ENCODE measurements at places on chromosomes 5 and 9.

- DNase-seq, result peak; percentile 37
These were observed 20.7 kb downstream of the GOLGA2 start for GRCh38 chr9:128254855-128255759.

DNA sequence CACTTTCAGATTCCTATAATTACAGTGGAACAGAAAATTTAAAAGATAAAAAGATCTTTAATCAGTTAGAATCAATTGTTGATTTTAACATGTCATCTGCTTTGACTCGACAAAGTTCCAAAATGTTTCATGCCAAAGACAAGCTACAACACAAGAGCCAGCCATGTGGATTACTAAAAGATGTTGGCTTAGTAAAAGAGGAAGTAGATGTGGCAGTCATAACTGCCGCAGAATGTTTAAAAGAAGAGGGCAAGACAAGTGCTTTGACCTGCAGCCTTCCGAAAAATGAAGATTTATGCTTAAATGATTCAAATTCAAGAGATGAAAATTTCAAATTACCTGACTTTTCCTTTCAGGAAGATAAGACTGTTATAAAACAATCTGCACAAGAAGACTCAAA, 29.5 kb downstream of the ZFYVE16 start:
- no peak for DNase-seq

- no peak for DNase-seq
These were observed 41.8 kb downstream of the LYRM7 start for GRCh38 chr5:131212471-131213021.

DNA sequence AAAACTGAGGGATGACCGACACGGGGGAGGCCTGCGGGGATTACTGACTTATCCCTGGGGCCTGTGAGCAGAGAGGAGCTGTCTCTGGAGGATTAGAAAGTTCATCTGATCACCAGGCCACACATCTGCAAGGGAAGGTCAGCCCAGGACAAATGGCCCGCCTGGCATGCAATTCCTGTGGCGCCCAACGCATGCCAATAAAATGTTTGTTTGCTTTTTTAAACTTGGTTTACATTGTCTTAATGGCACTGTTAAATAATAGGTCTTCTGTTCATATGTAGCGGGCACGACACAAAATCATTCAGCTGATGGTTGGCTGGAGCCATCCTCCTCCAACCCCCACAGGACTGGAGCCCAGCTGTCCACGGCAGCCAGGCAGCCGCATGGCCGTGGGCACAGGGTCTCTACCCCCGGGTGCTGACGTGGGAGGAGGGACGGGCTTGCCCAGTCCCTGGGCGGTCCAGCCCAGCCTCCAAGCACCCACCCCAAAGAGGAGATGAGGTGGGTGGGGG, 41.0 kb upstream of the SLC12A7 start:
- no peak for DNase-seq

- DNase-seq, result no peak
These were observed 681 bp downstream of the F2R start for GRCh38 chr5:76716456-76717157.

DNA sequence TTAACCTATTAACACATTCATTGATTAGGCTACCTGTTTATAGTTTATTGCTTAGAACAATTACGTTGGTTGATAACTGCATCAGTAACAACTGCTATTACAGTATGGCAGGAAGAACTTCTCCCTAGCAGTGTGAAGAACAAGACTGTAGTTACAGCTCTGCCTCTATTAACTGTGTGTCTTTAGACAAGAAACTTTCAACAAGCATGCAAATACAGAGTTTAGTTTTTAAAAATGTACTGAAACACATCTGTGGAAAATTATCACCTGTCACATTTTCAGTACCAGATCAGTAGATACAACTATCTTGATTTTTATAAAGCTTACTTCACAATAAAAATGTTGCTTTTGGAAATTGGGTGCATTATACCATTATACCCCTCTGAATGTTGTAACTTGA, 22.2 kb downstream of the ELL2 start:
- no peak for DNase-seq

DNA sequence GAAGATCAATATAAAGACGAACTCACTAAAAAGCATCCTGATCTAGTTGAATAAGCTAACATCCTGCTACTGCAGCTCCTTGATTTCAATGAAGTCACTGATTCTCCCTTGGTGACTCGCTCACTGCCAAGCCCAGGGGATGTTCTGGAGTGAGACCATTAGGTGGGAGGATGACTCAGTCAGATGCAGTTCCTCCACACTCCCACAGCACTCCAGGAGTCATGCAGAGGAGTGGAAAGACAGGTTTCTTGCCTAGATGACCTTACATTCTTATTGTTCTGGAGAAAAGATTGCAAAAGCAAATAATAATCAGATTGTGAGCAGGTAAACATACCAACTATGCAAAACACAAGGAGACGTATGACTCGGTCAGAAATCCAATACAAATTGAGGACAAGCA, 15.3 kb downstream of the GCNT4 start:
- no peak for DNase-seq

DNA sequence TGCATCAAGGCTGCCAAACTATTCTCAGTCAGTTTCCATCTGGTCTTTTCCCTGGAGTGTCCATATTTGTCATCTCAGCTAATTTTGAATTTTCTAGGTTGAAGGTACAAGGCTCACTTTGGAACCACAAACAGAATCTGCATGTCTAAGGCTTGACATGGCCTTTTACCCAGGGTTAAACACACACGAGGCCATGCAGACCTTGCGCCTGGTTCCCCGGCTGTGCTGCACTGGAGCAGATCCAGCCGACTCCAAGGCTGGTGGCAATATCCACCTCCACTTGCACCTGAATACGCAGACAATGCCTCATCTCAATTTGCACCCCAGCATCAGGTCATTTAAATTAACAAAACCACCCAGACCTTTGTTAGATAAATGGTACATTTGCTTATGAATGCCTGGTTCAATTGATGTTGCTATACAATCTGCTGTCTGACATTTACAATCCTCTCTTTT, 276.2 kb downstream of the HSPA4 start:
- no peak for DNase-seq

- DNase-seq, result peak; percentile 4
These were observed 178.4 kb downstream of the PAX5 start for GRCh38 chr9:36855448-36856315.

- DNase-seq, result no peak
These were observed 2.4 kb upstream of the RNF145 start for GRCh38 chr5:159211729-159212174.

GRCh38 chr5:160460377-160461049, 38.9 kb downstream of the PTTG1 start:
- no peak for DNase-seq

- DNase-seq, result no peak
These were observed 93.4 kb downstream of the DAB2IP start for GRCh38 chr9:121744687-121745395.

GRCh38 chr5:58022055-58022454, 437.8 kb downstream of the PLK2 start:
- DNase-seq, result no peak

- DNase-seq, result no peak
These were observed 4.6 kb upstream of the CCNI2 start for GRCh38 chr5:132742626-132743025.

DNA sequence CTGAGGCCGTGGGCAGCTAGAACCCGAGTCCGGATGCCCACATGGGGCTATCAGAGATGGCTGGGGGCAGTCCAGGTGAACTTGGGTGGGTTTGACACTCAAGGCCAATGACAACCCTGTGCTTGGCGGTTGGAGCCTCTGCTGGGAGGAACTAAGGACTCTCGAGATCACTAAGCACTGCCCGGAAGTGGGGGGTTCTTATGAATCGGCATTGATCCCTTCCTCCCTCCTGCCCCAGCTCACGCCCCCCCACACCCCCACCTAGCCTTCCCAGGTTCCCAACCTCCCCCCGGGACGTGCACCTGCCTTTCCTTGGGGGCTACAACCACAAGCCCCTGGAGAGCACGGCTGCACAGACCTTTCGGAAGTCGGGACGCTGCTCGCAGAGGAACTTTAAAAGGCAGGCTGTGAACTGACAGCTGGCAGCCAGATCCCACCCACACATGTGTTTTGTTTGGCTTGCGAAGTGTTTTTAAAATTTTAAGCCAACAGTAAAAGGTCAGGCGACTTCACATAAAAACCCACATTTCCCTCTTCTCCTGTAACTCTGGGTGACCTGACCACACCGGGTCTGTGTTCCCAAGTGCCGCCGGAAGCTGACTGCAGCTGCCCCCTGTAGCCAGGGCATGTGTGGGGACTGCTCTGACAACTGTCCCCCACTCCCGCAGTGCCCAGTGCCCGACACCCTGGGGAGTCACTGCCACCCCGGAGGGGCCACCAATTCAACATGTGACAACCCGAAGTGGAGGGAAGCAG, 5.1 kb upstream of the RALGDS start:
- DNase-seq, result no peak

DNA sequence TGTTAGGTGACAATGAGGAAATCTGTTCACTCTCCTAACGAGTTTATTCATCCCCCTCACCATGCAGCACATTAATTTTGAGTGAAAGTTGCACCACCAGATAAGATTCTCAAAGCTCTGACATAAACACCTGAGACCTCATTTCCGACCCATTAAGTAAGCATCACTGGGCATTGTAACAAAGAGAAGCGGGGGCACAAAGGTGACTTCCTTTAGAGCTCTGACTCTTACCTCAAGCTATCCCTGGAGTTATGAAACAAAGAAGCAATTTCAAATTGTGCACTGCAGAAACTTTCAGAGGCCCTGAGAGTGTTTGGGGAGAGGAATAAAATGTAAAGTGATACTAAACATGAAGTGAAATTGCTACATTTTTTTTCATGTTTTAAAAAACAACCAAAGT, 29.5 kb downstream of the C5orf15 start:
- no peak for DNase-seq

DNA sequence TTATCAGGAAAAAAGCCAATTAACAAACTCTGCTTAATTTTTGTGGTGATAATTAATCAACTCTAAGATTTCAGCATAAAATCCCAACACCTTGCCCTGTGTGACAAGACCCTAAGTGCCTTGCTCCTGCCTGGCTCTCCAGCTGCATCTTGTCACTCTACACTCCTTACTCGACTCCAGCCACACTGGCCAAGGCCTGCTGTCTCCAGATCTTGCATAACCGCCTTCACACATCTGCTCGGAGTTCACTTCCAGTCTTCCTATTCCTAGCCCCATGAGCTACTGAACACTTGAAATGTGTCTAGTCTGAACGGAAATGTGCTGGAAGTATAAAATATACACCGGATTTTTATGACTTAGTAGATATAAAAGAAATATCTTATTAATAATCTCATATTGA, 259.6 kb downstream of the EPB41L4A start:
- DNase-seq, result no peak

GRCh38 chr5:145975361-145976066, 39.1 kb downstream of the SH3RF2 start:
- no peak for DNase-seq

- no peak for DNase-seq
These were observed 190.9 kb downstream of the FSTL4 start for GRCh38 chr5:133421394-133421793.

DNA sequence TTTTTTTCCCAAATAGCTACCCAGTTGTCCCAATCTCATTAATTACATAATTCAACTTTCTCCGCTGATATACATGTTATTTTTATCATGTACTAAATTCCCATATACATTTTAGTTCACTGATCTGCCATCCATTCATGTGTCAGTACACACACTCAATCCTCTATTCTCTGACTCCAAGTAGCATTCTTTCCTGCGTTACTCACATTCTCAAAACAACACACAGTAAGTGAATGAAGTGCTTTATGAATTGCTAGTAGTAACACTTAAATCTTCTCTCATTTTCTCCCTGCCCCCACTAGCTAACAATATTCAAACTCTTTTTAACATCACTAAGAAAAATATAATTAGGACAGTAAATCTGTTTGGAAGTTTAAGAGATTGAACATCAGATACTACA, 8.9 kb downstream of the ZNF366 start:
- DNase-seq, result no peak

DNA sequence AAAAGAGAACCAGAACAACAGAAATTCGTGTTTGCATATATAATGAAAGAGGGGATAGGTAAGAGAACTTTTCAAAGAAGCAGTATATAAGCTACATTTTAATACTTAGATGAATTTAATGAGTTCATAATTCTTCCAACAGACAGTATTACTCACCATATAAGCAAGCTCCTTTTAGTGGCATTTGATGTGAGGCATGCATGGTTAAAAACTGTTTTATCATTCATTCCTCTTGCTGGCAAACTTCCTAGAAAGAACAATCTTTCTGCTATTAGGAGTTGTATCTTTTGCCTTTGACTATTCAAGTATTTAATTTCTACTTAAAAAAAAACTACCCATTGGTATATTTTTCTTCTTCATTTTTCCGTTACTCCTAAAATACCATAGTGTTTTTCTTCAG, 65.7 kb upstream of the EIF4EBP3 start:
- no peak for DNase-seq

- no peak for DNase-seq
These were observed 536.6 kb downstream of the PDE4D start for GRCh38 chr5:59356813-59357380.

DNA sequence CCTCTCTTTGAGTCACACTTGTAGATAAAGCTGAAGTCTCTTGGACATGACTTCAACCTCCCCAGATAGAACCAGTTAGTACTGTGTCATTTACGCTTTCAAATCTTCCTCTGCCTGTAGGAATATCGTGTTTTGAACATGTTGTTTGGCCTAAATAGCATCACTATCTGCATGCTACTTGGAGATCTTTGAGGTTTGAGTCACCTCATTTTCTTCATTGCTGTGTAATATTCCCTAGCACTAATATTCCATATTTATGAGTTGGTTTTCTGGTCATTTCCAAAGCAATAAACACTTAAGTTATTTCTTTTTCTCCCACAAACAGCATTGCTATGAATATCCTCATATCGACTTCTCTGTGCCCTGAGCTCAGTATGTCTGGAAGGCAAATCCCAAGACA, 100.3 kb downstream of the ROR2 start:
- no peak for DNase-seq

DNA sequence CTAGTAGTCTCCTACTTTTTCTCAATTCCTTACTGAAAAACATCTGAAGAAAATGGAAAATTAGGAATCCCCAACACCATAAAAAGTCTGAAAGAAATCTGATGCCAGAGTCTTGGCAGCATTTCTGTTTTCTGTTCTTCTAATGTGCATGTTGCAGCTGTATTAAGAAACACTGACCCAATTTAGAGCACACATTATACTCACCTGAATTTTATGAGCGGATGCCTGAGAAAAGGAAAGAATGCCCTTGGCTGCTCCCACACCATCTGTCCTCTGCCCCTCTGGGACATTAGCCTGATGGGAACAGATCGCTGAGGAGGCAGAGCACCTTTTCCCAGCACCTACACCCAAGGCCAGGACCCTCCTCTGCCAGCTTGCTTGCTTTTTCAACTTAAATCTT, 14.1 kb upstream of the ANP32B start:
- DNase-seq, result no peak

GRCh38 chr5:36950586-36951457, 74.3 kb downstream of the NIPBL start:
- DNase-seq, result no peak

GRCh38 chr5:142978726-142979125, 208.5 kb downstream of the ARHGAP26 start:
- DNase-seq, result no peak

GRCh38 chr9:17480966-17481365, 97.9 kb upstream of the SH3GL2 start:
- no peak for DNase-seq

Measured in stimulated activated CD8-positive, alpha-beta memory T cell treated with anti-CD3 and anti-CD28 coated beads, Interleukin-15, amount 100 ng/mL, for 24 hours (primary cell).